ENCODE measurements at places on chromosomes 13 and 19. TPM values are rescaled to one million over a fixed set of nuclear protein-coding genes. Genes with fewer than 3 reads are reported as not detected.

Gene OR7D2
- 0.51 TPM for total RNA-seq

Gene DPF1
- 0.63 TPM for total RNA-seq

Gene LILRB2
- not detected for total RNA-seq

Gene SULT2A1
- not detected for total RNA-seq

Gene TMC4
- total RNA-seq: 4.1 TPM

Gene ANKRD24
- total RNA-seq: under 0.01 TPM

Gene TMEM272
- total RNA-seq: not detected

Gene NUDT15
- 25.4 TPM for total RNA-seq

Gene CEACAM7
- not detected for total RNA-seq

Gene SYCN
- total RNA-seq: not detected

Gene RBM42
- total RNA-seq: 99.4 TPM

Gene TGFBR3L
- 4.4 TPM for total RNA-seq

Gene PEX11G
- 9.5 TPM for total RNA-seq
